ENCODE measurements at places on chromosomes 1 and 21.

DNA sequence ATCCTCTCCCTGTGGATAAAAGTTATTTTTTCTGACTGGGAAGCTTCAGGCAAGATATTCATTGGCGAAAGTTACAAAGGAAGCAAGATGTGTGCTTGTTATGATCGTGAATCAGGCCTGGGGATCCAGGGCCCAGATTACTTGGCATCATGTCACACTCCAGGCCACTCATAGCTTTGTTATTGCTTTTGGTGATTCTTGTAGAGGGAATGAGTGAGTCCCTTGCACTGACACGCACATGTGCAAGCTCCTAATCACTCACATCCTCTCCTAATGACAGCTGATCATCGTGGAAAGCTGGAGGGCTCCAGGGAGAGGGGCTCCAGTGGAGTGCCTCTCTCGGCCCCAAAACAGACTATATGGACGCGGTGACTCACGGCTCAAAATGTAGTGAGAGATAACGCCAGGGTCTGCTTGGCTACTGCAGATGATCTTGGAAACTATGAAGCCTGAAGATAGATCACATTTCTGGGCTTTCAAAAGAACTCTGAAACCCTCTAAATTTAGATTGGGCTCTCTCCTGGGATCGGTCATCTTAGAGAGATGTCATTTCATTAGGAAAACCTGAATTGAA is 481.1 kb upstream of the USP24 start:
- DNase-seq = no peak

- no peak for DNase-seq
Observed at GRCh38 chr1:16204634-16205333, 7.7 kb downstream of the ARHGEF19 start.

DNA sequence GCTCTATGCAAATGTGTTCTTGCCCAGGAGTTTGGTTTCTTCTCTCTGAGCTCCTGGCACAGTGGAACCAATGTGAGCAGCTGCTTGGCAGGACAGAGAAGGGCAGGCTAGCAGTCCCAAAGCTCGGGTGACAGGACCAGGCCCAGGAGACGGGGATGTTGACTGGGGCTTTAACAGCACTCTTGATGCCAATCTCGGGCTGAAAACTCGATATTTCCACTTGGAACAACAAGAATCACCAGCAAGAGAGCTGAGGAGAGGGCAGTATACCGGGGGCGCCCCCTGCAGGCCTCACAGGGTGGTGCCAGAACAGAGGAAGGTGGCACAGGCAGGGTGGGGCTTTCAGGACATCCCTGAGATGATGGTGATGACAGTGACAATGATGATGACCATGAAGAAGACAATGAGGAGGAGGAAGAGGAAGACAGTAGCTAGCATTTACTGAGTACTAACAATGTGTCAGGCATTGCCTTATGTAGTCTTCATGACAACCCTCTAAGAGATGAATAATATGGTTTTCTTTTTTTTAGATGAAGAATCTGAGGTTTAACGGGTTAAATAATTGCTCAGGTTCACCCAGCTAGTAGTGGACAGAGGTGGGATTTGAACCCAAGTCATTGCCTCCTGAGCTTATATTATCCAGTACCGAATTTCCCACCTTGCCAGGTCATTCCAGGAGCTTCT is 2.7 kb upstream of the KCNJ9 start:
- peak; percentile 78 for DNase-seq

GRCh38 chr1:117754061-117754969 is 148.5 kb downstream of the TENT5C start:
- DNase-seq = peak; percentile 39

GRCh38 chr1:193537266-193538002 is 351.0 kb upstream of the B3GALT2 start:
- DNase-seq = no peak

GRCh38 chr1:56297208-56297607 is 282.2 kb downstream of the PLPP3 start:
- DNase-seq = no peak

- DNase-seq = no peak
Observed at GRCh38 chr1:210321552-210321951, 7.2 kb upstream of the HHAT start.

DNA sequence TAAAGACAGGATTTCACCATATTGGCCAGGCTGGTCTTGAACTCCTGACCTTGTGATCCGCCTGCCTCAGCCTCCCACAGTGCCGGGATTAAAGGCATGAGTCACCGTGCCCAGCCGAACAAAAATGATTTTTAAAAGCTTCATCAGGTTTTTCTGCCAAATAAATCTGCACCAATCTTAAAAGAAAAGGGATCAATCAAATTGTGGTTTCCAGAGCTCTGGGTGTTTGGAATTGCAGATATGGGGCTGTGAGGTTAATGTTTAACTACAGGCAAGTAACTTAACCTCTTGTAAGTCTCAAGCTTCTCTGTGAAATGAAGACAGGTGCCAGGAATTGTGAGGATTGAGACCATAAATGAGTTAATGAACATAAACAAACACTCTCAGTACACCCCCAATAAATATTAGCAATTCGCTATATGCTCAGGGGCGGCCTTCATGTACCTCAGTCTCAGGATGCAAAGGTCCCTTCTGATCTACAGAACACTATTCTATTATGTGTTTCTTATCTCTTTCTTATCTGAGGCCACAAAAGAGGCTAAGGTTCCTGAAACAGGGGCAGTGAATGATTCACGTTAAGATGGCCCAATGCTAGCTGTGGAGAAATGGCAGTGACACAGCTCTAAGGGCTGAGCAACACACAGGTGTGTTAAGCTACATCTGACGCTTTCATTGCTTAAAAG is 7.1 kb upstream of the GNPAT start:
- DNase-seq = no peak

- no peak for DNase-seq
Observed at GRCh38 chr1:88980870-88981269, 11.6 kb downstream of the KYAT3 start.

GRCh38 chr21:45630876-45631275 is 12.6 kb upstream of the PCBP3 start:
- DNase-seq = no peak

DNA sequence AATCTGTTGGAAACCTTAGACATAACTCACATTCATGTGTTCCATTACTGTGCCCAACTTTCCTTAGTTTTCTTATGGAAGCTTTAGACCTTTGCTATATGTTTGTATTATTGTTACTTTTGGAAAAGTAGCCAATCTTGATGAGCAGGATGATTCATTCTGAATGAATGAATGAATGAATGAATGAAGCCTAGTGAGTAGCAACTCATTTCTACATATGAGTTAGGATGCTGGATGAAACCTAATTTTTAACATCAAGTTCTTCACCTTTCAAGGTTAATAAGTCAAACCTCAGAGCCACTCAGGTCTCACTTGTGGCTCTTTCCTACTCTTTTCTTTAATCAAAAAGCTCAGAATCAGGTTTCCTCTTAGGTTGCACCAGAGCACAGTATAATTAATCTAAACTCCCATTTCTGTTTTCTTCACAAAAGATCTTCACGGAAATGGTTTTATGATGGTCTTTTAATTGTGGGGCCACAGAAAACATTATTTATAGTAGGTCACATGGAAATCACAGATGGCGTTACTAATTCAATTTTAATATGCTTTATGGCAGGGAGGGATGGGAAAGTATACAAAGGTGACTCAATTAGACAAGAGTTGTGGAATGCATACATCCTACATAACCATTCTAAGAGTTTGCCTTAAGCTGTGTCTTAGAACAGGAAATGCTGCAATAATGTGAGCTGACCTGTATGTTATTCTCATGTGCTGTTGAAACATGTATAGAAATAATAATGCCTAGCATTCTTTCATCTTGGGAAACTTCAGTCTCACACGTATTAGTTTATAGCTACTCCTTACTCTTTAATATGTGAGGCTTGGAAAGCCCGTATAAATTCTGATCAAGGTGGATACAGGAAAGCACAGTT is 4.5 kb upstream of the DDX59 start:
- DNase-seq = no peak

- DNase-seq = no peak
Observed at GRCh38 chr1:160374306-160375110, 7.6 kb downstream of the NHLH1 start.

DNA sequence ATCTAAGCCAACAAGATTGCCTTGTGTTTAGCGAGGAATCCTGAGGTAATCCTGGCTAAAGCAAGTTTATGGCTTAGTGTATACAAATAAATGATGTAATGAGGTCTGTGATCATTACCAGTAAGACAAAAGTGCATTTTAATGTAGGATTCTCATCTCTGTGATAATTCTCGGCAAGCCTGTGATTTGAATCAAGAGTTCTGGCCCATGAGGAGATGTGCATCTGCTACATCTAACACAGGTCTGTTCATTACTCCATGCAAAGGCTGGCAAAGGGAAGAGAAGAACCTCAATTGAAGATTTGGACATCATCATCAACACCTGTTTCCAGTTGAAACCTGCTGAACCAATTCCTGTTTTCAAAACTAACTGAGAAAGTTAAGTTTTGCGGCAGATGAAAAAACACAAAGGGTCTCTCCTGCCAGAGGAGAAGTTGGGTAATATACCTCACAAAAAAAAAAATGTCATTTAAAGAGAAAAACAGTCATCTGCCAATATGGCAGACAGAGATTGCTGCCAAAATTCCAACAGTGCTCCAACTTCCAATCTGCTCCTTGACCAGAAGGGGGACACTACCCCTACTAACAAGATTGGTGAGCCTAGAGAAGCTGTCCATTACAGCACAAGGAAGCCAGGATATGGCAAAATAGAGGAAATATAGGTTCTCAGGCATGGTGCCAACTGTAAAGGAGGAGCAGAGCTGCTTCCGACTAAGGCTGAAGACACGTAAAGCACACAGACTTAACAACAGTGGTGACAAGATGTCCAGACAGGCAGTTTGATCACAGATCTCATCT is 453.7 kb downstream of the TTLL7 start:
- no peak for DNase-seq

DNA sequence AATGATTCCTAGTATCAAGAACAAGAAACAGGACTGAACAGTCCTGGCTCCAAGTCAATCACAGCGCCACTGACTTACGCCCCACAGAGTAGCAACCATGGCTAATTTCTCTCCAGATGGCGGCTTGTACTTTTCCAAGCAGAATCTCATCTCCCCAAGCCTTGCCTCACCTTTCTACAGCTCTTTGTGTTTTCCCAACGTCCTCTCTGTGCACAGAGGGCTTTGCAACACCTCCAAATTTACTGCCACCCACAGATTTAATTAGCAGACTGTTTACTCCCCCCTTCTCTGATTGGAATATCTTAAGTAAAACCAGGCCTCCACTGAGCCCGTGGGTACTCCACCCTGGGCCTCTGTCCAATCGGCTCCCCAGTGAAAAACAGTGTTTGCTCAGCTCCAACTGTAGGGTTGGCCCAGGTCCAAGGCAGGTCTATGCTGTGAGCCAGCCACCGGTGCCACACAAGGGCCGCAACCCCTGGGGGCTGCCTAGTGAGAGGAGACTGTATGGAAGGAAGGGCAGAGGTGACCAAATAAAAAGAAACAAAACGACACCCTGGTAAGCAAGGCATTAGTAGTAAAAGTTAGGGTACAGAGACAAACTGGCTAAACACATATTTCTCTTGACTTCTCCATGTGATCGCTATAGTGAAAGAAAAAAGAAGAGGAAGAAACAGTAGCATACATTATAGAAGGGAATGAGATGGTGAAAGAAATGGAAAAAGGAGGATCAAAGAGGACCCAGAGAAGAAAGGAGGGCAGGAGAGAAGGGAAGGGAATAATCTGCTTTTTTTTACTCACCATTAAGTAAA is 128.4 kb upstream of the SOD1 start:
- no peak for DNase-seq

DNA sequence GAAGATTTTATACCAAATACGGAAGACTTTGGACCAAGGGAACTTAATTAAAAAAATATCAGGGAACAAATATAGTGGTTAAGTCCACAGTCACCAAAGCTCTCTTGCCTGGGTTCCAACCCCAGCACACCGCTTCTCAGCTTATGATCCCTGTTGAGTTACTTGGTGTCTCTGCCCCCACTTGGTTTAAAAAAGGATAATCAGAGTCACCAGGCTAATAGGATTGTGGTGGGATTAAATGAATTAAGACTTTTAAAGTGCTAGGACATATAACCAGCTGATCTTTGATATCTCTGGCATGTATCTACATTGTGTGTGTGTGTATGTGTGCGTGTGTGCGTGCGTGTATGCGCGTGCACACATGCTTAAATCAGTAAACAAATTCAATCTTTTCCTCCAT is 474.7 kb upstream of the DAB1 start:
- DNase-seq = no peak

GRCh38 chr1:56627019-56627635 is 18.0 kb upstream of the PRKAA2 start:
- no peak for DNase-seq

- no peak for DNase-seq
Observed at GRCh38 chr1:73930293-73930692, 267.7 kb downstream of the LRRIQ3 start.

DNA sequence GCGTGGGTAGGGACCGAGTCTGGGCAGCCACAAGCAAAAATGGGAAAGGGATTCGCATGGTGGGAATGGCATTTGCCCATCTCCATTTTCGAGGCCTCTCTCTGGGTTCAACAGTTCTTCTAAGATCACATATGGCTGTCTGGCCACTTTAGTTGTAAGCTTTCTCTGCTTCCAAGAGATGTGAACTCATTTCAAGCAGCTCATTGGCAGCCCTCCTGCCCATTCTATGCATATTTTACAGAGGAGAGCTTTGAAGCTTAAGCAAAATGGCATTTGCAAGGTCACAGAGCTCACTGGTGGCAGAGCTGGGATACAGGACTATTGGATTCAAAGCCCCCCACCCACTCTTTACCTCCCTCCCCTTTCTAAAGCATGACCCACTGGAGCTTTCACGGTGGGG is 93.7 kb downstream of the HHIPL2 start:
- no peak for DNase-seq

DNA sequence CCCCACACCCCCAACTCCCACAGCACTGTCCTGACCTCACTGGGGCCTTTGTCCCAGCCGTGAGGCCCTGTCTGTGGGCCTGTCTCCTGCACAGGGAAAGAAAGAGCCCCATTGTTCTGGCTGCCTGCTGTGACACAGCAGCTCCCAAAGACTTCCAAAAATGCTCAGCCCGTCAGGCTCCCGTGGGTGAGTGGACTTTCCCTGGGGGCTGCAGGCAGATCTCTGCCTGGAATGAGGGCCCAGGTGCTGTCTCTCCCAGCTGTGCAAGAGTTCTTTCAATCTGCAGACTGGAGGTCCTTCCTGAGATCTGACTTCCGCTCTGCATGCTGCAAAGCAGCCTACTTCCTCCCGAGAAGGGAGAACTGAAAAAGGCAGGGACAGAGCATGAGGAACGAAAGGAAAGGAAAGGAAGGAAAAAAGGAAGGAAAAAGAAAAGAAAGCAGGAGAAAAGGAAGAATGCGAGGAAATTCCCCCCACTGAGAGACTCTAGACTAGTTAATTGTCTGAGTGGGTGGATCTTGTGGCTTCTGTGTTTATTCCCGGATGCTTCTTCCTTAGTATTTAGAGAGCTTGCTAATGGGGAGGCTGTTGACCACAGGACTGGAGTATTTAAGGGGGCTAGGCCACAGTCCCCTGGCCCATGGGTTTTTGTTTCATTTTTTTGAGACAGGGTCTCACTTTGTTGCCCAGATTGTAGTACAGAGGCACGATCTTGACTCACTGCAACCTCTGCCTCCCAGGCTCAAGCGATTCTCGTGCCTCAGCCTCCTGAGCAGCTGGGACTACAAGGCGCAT is 15.0 kb downstream of the NES start:
- no peak for DNase-seq

Measured in hypothalamus (tissue), 51 donors.